ENCODE measurements at places on chromosomes 7 and 10.

GRCh38 chr7:130486114-130486953, 5.6 kb upstream of the MEST start:
- peak; percentile 17 for DNase-seq

DNA sequence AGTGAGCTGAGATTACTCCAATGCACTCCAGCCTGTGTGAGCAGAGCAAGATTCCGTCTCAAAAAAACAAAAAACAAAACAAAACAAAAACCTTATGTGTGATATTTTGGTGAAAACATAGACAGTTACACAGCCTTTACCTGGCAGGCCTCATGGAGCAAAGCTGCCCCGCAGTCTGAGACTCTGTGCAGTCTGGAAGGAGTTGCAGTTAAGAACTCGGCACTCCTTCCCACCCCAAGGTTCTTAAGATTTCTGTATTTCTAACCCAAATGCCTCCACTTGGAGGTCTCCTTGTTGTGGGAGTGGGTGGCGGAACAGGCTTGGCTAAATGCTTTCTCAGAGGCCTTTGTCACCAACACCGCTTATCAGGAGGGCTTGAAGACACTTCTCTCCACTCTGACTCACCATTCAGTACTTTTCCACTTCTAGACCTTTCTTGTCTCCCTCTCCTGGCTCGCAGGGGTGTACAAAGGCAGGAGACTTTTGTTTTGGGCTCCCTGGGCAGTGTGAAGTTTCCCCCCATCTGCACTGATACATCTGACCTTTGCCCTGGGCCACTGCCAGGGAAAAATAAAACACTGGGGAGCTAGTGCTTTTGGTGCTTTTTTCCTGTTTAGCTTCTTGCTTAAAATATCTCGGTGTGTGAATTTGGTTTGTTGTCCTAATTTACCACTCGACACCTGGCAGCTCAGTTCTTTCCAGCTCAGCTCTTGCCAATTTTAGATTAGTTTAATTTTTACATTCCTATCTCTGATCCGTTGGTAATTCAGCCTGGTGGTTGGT, 51.3 kb upstream of the MAGI2 start:
- DNase-seq = no peak

DNA sequence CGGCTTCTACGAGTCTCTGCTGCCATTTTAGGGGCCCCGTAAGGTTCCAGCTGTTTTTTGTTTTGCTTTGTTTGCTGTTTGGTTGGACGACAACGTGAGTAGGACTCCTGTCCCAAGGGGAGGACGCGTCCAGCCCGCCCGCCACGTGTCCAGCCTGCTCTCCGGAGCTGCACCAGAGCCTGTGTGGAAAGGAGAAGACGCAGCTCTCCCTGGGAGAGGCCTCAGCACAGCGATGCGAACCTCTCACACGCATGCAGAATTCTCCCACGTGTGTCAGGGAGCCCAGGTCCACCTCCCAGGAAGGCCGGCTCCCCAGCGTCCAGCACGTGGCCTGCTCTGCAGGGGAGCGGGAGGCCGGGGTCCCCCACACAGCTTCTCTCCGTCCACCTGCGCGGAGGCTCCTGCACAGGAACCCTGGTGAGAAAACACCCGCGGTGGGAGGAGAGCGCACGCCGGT, 36.4 kb upstream of the DNAJB6 start:
- DNase-seq = no peak

GRCh38 chr7:130944997-130945396, 211.0 kb upstream of the KLF14 start:
- no peak for DNase-seq

DNA sequence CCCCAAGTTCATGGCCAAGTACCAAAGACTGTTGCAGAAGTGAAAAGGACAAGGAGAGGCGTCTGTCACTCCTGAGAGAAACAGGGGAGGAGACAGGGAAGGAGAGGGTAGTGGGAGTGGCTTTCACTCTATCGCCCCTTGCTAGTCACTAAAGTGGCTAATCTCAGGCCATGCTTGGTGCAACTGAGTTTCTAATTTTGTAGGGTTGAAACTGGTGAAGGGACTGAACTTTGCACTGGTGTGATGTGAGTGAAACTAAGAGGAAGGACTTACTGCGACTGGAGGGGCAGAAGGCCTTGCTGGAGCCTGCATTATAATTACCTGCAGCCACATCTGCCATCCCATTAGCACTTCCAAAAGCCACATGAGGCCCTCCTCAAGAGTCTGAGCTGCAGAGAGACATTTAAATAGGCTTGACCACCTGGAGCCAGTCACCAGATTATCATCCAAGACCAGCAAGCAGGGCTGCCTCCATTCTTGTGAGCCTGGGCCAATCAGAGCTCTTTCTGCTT, 107.2 kb upstream of the EEPD1 start:
- no peak for DNase-seq

- no peak for DNase-seq
Measured at GRCh38 chr7:155234950-155235789, 62.5 kb upstream of the INSIG1 start.

DNA sequence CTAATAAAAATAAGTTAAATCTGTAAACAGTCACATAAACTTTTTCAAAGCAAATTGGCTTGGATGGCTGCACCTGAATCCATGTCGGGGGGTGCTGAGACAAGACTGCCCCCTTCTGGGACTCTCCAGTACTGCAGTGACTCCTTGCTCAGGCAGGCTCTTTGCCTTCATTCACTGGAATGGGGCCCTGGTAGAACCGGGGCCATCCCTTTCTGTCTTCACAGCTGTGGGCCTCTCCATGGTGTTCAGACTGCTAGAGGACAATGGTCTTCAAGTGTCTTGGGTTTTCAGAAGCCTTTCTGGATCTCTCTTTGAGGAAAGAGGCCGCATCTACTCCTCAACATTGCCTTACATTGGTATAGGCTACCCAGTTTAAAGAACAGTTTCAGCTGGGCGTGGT, 16.1 kb upstream of the IMPDH1 start:
- peak; percentile 64 for DNase-seq

GRCh38 chr10:80896959-80897358, 359.3 kb downstream of the SH2D4B start:
- no peak for DNase-seq

DNA sequence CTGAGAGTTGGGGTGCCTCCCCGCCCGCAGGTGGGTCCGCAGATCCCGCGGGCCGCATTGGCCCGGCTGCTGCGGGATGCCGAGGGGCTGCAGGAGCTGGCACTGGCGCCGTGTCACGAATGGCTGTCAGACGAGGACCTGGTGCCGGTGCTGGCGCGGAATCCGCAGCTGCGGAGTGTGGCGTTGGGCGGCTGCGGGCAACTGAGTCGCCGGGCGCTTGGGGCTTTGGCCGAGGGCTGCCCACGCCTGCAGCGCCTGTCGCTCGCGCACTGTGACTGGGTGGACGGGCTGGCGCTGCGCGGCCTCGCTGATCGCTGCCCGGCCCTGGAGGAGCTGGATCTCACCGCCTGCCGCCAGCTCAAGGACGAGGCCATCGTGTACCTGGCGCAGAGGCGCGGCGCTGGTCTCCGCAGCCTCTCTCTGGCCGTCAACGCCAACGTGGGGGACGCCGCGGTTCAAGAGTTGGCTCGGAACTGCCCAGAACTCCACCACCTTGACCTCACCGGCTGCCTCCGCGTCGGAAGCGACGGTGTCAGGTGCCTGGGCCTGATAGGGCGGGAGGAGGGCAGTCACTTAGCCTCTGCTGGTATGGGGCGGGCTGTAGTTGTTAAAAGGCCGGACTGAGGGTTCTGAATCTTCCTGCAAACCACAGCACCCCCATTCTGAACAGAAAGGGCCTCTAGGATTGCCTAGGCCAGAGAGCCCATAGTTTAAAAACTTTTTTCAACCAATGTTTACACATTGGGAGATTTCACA, 1.3 kb downstream of the FBXL15 start:
- no peak for DNase-seq

GRCh38 chr10:49175587-49176309, 12.4 kb downstream of the TMEM273 start:
- DNase-seq = no peak

DNA sequence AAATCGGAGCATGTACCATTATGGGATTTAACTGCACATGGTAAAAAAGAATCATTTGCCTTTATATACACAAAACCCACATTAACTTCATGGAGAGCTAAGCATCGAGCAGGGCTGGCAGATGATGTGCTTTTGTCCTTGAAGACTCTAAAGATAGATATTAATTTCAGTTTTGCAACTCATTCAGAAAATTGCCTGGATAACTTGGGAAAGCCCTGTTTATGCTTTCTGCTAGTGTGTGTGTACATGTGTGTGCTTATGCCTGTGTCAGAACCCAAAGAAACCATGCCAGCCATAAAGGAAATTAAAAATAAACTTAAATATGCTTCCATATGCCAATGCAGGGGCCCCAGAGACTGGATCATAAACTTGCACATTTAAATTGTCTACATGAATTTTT, 640.0 kb downstream of the PARD3 start:
- DNase-seq = no peak

GRCh38 chr10:68099736-68100135, 9.6 kb upstream of the MYPN start:
- DNase-seq = no peak

DNA sequence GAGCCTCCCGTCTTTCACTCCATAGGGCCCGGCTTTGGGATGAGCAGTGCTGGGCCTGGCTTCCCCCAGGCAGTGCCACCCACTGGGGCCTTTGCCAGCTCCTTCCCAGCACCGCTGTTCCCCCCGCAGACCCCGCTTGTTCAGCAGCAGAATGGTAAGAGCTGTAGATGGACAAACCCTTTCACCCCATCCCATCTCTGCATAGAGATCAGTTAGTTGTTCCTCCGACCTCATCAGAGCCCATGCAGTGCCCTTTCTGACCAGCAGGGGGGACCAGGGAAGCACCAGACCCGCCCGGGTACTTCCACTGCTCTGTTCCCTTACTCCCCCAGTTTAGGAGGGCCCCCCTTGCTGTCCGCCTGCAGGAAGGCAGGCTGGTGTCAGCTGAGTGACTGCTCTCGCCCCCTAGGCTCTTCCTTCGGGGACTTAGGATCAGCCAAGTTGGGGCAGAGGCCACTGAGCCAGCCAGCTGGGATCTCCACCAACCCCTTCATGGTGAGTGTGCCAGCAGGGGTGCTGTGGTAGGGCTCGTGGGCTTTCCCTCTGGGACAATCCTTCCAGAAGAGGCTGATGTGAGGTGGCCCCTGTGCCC, 9.8 kb downstream of the SAP25 start:
- peak; percentile 77 for DNase-seq

- no peak for DNase-seq
Measured at GRCh38 chr10:51257511-51258248, 183.4 kb downstream of the PRKG1 start.

- DNase-seq = no peak
Measured at GRCh38 chr10:71435571-71436267, 39.0 kb downstream of the CDH23 start.

- DNase-seq = no peak
Measured at GRCh38 chr7:121343302-121343701, 14.5 kb downstream of the WNT16 start.

- no peak for DNase-seq
Measured at GRCh38 chr7:43054052-43054722, 58.3 kb upstream of the HECW1 start.

GRCh38 chr7:113161050-113161449, 42.7 kb upstream of the SMIM30 start:
- no peak for DNase-seq
